ENCODE measurements at places on chromosomes 16 and 17. TPM values are rescaled to one million over a fixed set of nuclear protein-coding genes. Genes with fewer than 3 reads are reported as not detected.

The ASPA gene
- total RNA-seq: 16.5 TPM

The KRTAP4-9 gene
- total RNA-seq: not detected

The ZDHHC1 gene
- total RNA-seq: 5.9 TPM

GRCh38 chr17:61591018-61591417 lies at the start of gene NACA2:
NACA2 (minus strand) TSS chr17:61591219; CDS start chr17:61591180, 39 bp downstream.
- DNase-seq: no peak

DNA sequence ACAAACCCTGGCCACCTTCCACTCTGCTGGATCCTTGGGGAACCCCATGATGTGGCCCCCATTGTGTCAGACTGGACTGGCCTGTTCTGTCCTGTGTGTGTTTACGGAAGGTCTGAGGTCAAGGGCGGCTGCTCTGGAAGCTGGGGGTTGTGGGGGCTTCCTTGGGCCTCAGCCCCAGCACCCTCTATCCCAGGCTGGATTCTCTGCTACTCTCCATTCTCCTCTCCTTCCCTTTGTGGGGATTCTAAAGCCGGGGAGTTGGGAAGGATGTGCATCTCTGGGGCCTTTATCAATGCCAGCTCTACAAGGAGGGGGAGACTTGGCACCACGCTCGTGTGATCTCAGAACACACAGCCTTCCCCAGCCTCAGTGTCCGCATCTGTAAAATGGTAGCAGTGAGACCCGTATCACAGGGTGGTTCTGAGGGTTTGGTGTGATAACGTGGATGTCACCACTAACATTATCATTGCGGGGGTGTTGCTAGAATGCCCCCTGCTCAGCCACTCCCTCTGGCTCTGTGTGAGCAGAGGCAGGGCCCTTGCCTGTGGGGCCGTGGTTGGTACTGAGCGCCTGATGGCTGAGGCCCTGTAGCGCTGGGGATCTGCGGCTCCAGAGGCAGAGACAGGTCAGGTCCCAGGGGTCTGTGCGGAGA lies 18.1 kb downstream of the ADGRG1 start:
- DNase-seq: no peak

Data from Peyer's patch (tissue), 4 donors.